ENCODE measurements at places on chromosomes 1 and 21.

GRCh38 chr1:116420417-116421200 lies 47.6 kb downstream of the ATP1A1 start:
- DNase-seq: no peak

DNA sequence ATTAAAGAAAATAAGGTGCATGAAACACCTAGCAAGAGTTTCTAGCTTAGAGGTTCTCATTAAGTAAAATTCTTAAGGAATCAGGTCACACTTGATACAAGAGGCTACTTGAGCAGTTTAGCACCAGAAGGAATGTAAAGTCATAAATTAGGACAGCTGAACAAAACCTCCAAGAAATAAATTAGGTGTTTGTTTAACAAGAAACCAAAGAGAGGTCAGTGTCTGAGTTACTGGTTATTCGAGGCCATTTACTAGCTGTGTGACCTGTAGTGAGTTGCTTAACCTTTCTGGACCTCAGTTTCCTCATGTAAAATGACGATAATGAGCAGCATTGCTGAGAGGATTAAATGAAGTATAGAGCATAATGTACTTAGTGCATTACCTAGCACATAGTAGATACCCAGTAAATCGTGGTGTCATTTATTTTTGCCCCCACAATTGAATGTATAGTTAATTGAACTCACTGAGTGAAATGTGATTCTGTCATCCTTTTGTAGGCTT lies 908 bp upstream of the ELK4 start:
- DNase-seq: no peak

GRCh38 chr1:192225703-192226102 lies 67.4 kb downstream of the RGS18 start:
- DNase-seq: no peak

DNA sequence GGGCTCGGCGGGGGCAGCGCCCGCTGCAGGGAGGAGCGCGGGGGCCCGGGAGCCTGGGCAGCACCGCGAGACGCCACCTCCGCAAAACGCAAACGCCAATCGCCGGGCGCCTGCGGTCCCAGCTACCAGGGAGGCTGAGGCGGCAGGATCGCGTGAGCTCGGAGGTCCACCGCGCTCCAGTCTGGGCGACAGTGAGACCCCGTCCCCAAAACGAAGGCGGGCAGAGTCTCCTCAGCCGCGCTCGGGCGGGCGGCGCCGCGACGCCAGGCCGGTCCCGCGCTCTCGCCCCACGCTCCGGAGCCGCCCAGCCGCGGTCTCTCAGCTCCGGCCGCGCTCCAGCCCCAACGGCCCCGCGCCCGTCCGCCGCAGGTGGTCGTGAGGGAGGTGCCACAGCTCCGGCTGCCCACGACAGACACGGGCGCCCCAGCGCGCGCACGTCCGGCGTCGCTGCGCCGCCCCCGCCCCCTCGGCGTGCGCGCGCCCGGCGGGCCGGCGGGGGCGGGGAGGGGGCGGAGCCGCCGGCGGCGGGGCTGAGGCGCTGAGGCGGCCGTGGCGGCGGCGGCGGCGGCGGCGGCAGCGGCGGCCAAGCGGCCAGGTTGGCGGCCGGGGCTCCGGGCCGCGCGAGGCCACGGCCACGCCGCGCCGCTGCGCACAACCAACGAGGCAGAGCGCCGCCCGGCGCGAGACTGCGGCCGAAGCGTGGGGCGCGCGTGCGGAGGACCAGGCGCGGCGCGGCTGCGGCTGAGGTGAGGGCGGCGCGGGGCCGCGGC lies at the start of gene ADARB1:
ADARB1 (plus strand) TSS at position 533 of the 770 bp plus-strand sequence. CDS start 97,077 bp downstream, outside the sequence.
- DNase-seq: no peak

GRCh38 chr21:33729641-33730040 lies 87.3 kb downstream of the ITSN1 start:
- DNase-seq: no peak
